ENCODE measurements at places on chromosomes 4 and X. TPM values are rescaled to one million over a fixed set of nuclear protein-coding genes. Genes with fewer than 3 reads are reported as not detected.
A peak's percentile ranks its signal among the peaks of the same experiment; 100 is the strongest.

Gene SAT1
- 53.8 TPM for total RNA-seq

DNA sequence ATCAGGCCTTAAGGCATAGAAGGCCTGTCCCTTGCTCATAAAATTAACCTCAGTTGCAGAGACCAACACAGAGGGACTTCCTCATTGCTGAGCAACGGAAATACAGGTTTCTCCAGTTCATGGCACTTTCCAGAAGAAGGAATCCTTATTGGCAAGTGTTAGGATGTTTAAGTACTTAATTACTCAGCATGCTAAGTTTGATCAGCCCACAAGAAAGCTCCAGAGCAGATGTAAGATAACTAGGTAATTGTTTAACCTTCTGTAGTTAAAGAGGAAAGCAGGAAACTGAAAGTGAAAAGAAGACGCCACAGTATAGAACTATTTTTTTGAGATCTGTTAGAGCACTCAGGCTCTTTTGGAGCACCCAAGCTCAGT lies 33.5 kb downstream of the SMS start:
- H3K27me3 ChIP-seq: no peaks in the 10 kb centered on the region
- no peak overlapping the region for H3K4me3 ChIP-seq
- no peak overlapping the region for H3K27ac ChIP-seq
- H3K36me3 ChIP-seq: no peaks in the 10 kb centered on the region

DNA sequence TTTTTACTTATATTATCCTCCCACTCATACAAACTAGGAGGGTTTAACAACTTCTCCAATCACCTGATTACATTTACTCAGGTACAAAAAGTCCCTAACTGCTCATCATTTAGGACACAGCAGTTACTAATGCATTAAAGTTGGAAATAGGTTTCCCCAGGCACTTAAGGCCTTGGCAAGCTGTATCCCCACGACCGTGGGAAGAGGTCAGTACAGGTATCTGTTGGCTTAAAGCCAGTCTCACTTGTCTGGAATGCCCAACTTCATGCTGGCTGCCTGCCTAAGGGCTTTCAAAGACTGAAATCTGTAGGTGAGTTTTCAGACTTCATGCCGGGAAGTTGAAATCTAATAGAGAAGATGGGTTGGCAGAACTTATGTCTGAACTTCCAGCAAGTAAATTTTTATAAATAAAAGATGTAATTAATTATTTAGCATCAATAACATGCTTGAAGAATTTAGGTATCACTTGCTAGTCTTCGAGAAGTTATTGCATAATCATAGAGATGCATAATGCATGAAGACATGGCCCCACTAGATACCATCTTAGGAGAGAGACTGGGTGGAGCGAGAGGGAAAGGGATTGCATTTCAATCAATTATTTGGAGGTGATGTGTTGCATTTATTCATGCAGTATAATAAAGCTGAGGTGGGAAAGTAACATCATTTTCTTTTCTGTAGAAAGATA lies 54.2 kb downstream of the SCD5 start:
- peak; percentile 73 for DNase-seq
- H3K4me3 ChIP-seq: no peak overlapping the region
- H3K27me3 ChIP-seq: no peaks in the 10 kb centered on the region

DNA sequence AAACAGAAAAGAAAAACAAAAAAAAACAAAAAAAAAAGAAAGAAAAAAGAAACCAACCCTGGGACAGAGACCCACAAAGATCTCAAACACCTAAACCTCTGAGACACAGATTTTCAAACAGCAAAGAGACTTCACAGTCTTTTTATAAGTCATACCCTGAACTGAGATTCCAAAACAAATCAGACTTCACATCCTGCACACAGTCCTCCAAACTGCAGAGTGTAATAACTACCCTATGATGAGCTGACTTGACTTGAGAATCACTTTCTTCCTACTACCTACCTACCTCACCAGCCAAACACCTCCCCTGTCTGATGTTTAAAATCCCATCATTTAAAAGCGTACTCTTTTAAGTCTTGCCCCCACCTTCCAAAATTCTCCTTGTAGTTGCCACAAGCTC lies 25.2 kb upstream of the GLOD5 start:
- no peak overlapping the region for H3K27ac ChIP-seq
- no peaks in the 10 kb centered on the region for H3K36me3 ChIP-seq
- DNase-seq: no peak
- no peak overlapping the region for H3K4me3 ChIP-seq
- H3K4me1 ChIP-seq: no peaks in the 10 kb centered on the region

- no peak overlapping the region for H3K4me3 ChIP-seq
- peaks cover 19% of the 10 kb centered on the region for H3K4me1 ChIP-seq
- DNase-seq: no peak
These were observed 70.6 kb downstream of the MGST2 start for GRCh38 chr4:139736274-139736660.

All from pancreas (tissue), 10 donors.